ENCODE measurements at places on chromosomes 7 and 10. TPM values are rescaled to one million over a fixed set of nuclear protein-coding genes. Genes with fewer than 3 reads are reported as not detected.

Gene BTBD16
- polyA plus RNA-seq = 1.4 TPM

Gene STEAP2
- polyA plus RNA-seq = 22.7 TPM

Gene THSD7A
- polyA plus RNA-seq = 86.9 TPM

Gene CBX3
- polyA plus RNA-seq = 391 TPM

Gene TWNK
- 16.3 TPM for polyA plus RNA-seq

Gene HTRA1
- polyA plus RNA-seq = 158 TPM

Gene UBTD1
- polyA plus RNA-seq = 6.5 TPM

Gene ATOH7
- polyA plus RNA-seq = 1.7 TPM

Gene EN2
- polyA plus RNA-seq = 0.03 TPM

Gene H2BK1
- not detected for polyA plus RNA-seq

Gene CLDN3
- polyA plus RNA-seq = 21.7 TPM

Gene BAMBI
- 45.1 TPM for polyA plus RNA-seq

Gene TSPAN13
- polyA plus RNA-seq = 24.0 TPM

Gene PDZD7
- 3.3 TPM for polyA plus RNA-seq

Gene FKBP6
- polyA plus RNA-seq = 0.60 TPM

Gene LRRTM3
- polyA plus RNA-seq = 5.7 TPM

Gene TMEM178B
- 0.52 TPM for polyA plus RNA-seq

Gene GRID1
- 1.1 TPM for polyA plus RNA-seq

Gene WEE2
- polyA plus RNA-seq = 0.58 TPM
